ENCODE measurements at places on chromosomes 5 and 9.

DNA sequence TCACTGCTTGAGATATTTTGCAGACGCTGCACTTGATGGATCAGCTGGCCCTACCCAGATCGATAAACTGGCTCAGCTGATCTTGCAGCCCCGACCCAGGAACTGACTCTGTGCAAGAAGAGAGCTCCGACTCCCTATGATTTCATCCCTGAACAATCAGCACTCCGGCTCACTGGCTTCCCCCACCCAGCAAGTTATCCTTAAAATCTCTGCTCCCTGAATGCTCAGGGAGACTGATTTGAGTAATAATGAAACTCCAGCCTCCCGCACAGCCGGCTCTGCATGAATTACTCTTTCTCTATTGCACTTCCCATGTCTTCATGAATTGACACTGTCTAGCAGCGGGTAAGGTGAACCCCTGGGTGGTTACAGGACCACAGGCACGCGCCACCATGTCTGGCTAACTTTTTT, 16.9 kb upstream of the NANS start:
- no peak for DNase-seq

GRCh38 chr5:35248843-35249780, 18.8 kb upstream of the PRLR start:
- no peak for DNase-seq

DNA sequence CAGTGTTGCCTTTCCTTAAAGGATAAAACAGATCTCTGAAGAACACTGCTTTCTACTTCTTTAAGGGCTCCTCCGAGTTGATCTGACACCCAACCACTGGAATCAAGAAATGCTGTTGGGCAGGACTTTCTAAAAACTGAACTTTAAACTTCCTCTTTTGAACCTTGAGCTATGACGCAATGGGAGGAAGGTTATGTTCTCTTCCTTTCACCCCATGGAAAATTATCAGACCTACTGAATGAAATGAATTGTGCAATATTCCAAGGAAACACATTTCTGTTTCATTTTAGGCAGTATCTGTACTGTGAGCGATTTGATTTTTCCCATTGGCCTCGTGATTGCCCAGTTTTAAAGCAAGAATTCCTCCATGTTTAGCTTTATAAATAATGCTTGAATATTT, 206.0 kb upstream of the PRR16 start:
- no peak for DNase-seq

DNA sequence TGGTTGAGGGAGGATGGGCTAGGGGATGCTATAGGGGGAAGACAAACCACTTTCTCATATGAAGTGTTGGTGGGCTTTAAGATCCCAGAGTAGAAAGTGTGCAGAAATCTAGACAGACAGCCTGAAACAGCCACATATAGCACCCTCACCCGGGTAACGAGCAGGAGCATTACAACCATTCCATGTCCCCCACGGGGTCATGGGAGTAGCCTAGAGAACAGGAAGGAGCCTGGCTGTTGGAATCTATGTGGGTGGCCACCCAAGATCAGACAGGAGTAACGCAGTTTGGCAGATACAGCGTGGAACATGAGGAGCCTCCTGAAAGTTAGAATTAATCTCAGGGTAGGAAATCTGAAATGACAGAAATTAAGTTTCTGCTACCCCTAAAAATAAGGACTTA, 146.1 kb upstream of the RAI14 start:
- DNase-seq: no peak

DNA sequence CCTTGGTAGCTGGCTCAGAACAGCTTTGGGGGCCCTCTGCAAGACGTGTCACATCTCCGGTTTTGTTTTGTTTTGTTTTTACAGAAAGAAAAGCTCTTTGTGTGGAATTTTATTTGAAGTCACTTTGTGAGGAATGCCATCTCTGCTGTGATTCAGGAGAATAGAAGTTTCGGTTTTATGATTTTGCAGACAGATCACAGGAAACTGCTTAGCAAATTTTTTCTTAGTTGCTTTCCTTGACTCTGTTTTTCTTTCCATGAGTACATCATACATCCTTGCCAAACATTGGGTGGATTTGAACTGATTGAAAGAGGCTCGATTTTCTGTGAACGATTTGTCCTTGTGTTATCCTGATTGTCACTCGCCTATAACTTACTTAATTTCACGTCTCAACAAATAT, 5.1 kb downstream of the SEMA5A start:
- DNase-seq: no peak

DNA sequence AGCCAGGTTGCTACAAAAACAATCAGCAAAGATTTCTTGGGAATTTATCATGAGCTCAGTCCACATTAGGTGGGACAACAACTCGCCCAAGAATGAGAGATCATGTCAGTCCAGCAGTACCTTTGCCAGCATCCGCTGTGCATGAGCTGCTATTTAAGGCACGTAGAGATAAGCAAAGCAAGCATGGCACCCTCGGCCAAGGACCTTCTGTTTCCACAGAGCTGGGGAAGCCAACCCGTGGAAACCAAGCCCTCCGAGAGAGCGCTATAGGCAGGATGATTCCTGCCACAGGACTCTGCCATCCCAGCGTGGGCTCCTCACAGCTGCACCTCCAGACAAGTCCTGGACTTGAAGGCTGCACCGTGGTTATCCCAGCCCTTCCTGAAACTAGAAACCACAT, 189.5 kb upstream of the PPP1R26 start:
- no peak for DNase-seq

DNA sequence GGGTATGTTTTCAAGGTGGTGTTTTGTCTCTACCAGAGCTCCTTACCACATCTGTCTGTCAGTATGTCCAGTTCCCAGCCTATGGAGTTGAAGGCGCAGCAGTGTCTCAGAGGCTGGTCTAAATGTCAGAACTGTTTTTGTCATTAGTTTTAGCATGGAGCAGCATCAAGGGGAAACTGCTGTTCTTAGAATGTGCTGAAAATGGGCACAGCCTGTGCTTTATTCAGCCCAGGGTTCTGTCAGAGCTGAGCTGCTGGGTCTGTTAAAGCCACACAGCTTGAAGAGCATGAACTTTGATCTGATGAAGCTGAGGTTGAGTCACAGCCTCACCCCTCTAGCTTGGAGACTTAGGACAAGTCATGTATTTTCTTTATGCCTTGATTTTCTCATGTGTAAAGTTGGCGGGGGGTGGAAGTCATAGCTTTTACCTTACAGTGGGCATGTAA, 71.9 kb downstream of the RALGPS1 start:
- DNase-seq: no peak

DNA sequence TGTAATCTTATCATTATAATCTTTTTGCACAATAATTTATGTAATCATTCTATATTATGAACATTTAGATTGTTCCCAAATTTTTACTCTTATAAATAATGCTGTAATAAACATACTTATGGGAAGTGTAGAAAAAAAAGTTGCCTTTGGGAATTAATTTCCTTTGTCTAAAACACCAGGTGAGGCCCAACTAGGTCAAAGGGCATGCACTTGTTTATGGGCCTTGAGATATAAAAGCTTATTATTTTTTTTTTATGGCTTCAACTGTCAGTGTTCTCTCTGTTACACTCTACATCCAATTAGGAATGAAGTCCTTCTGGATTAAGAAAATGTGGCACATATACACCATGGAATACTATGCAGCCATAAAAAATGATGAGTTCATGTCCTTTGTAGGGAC, 6.5 kb upstream of the PRLR start:
- DNase-seq: no peak

DNA sequence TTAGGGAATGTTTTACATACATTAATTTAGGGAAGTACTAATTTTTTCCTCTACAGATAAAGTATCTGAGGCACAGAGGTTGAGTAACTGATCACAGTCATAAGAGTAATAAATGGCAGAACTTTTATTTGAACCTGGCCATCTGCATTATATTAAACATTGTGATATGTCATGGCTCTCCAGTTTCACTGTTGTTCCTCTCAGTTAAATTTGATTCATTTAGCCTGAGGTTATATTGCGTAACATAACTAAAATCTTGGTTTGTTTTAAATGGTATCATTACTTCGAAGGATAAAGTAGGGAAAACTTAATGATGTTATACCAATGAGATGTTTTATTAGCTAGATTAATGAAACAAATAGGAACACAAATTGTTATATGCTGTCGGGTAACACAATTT, 284.4 kb downstream of the KDM4C start:
- DNase-seq: no peak

- no peak for DNase-seq
Measured at GRCh38 chr5:130501151-130501865, 597.0 kb downstream of the CHSY3 start.

- DNase-seq: no peak
Measured at GRCh38 chr5:91095313-91095712, 287.8 kb downstream of the ARRDC3 start.

- DNase-seq: no peak
Measured at GRCh38 chr5:98110791-98111190, 662.7 kb upstream of the RGMB start.

GRCh38 chr5:122999947-123000563, 36.5 kb downstream of the PPIC start:
- no peak for DNase-seq

- no peak for DNase-seq
Measured at GRCh38 chr9:81614335-81614734, 75.0 kb downstream of the TLE1 start.

GRCh38 chr9:105114964-105115728, 129.3 kb upstream of the SLC44A1 start:
- DNase-seq: no peak

- DNase-seq: no peak
Measured at GRCh38 chr5:25618821-25619220, 974.0 kb upstream of the CDH10 start.

DNA sequence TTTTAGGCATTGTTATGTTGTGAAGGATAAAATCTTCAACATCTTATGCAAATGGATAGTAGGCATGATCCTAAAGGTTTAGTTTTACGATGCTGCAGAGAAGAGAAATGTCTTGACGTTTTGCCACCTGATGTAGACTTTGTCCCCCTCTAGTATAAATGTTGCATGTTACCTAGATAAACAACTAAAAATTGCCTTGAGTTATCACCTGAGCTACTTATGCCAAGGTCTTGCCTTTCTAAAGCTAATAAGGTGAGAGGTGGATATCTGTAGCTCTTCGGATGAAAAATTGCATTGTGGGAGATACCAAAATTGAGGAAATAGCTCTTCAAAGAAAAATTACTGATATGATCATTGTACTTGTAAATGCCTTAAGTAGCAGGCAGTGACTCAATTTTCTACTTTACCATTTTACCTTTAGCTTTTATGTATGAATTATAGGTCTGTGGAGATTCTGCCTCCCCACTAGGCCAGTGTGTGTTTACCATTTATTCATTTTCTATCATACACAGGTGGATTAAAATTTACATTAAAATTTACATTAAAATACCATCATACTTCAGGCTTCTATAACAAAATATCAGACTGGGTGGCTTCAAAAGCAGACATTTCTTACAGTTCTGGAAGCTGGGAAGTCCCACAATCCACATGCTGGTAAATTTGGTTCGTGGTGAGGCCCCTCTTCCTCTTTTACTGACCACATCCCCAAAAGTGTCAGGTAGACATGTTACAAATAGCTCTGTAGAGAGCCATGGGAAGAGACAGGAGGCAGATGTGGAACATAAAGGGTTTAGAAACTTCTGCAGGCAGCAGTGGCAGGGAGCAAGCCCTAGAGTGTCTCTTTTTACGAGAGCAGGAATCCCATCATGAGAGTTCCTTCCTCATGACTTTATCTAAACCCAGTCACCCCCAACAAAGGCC, 100.7 kb upstream of the ERBIN start:
- DNase-seq: no peak

GRCh38 chr5:134586866-134587524, 45.6 kb downstream of the SAR1B start:
- DNase-seq: peak; percentile 53

DNA sequence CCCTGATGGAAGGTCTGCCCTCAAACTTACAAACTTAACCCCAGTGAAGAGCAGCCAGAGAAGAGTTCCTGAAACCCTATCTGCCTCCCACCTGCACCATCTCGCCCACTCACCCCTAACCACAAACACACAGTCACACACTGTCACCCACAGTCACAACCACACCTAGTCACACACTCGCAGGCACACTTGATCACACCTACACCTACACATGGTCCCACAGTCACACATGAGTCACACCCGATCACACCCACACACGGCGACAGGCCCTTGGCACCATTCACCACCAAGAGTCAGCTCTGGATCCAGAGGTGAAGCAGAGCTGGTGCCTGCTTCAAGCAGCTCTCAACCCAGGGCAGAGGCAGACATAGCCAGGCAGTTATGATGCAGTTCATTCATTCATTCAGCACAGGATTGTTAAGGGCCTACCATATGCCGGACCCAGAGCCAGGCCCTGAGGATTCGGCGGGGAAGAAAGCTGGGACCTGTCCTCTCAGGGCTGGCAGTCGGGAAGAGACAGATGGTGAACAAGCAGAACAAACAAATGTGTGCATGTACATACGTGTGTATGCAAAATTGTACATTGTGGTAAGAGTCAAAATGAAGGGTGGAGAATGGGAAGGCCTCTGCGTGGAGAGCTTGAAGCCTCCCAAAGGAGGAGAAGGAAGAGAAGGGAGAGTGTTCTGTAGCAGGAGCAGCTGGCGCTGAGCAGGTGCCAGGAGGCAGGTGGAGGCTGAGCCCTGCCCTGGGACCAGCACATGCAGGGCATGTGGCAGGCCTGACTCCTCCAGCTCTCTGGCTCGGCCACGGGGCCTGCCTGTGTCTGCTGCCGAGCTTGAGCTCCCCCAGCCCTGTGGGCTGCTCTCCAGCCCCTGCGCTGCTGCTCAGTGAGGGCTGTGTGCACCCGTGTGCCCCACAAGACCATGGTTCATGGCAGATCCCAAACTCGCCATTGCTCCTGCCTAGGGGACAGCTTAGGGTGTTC, 6.4 kb downstream of the TSPAN17 start:
- DNase-seq: no peak

DNA sequence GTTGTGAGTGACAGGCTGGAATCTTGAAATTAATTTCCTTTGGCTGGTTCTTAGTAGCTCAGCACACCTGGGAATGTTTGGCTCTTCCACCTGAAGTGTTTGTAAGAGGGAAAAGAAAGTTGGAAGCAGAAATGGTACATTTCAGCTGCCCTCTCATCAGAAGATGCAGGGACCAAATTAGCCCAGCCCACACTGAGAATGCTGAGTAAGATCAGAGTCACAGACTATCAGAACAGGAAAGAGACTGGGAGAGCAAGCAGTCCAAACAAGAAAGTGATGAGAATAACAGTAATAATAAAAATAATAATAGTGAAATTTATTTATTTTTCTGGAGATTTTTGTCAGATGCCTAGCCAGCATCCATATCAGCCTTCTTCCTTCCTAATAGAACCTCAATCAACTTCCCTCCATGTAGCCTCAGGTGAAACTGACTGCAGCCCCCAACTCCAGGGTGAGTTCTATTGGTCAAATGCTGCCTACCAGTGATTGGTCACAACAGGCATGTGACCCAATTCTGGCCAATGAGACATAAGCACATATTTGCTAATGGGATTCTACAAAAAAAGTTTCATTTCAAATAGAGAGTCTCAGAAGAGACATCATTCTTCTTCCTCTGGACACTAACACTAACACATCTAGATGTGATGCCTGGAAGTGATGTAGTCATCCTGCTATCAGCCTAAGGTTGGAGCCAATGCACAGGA, 31.2 kb upstream of the ADRA1B start:
- no peak for DNase-seq
